ENCODE measurements at places on chromosomes 2 and 18.

DNA sequence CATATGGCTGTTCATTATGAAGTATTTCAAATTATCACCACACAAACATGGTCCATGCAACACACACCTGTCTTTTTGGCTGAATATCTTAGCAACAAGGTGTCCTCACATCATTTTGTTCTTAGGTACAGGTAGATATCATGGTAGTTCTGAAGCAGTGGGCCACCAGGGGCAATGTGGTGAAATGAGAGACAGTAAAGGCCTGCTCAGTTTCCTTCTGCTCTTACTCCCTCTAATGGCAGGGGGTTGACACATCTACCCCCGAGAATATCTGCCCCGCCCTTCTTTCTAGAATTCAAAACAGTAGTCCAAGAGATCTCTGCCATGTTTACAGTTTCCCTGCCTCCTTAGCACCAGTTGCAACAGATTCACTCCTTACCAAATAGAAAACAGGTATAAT lies 147.0 kb upstream of the KLHL14 start:
- DNase-seq, result peak; percentile 7

DNA sequence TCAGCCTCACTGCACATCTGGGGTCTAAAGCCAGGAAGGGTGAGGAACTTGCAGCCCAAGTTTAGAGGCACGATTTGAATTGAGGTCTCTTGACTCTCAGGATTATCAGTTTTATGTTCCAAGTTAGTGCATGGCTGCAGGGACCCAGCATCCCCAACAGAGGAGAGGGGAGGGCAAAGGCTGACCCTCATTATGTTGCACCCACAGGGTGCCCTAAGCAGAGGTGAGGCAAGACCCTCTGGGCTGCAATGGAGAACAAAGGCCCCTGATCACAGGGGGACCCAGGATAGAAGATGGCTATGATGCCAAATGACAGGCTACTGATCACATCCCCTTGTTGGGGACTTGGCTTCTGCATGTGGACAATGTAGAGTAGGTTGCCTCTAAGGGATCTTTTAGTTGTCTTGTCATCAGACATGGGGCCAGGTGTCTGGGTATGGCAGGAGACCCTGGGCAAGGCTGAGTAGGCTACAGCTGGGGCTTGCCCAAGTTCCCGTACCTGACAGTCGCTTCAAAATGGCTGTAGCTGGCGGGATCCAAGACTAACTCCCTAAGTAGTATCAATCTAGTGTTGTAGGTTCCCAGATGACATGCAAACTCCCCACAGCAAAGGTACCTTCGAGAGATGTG lies 4.5 kb upstream of the GDF7 start:
- no peak for DNase-seq

DNA sequence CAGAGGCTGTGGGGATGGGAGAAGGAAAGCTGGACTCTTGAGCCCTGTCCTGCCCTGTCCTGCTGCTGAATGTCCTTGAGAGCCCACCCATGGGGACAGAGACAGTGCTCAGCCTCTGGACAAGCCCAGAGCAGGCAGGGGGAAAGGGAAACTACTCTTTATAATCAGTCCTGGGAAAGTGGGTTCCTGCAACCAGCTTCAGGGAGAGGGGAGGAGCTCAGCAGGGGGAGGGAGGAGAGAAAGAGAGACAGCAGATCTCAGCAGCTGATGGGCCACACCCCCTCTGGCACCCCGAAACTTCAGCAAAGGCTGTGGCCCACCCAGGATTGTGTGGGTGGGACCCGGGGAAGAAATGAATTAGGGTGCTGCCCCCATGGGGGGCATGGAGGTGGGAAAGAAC lies 11.6 kb downstream of the ECEL1 start:
- no peak for DNase-seq

DNA sequence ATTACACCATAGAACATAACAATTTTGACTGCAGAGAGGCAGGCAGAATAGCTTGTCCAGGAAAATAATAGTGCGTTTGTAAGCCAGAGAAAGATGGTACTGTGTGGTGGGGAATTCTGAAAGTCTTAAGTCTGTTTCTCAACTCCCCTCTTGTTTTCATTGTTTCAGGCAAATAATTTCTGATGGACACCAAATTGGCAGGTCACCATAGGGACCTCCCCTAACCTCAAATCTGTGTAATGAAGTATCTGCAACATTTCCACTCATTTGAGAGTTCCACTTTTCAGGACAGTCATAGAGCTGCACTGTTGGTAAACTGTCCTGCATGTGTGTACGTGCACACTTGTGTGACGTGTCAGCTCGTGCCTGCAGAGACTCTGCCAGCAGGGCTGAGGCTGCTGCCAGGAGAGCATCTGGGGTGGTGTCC lies 195.6 kb downstream of the AGAP1 start:
- no peak for DNase-seq

- no peak for DNase-seq
These were observed 104.5 kb upstream of the CDH2 start for GRCh38 chr18:28281400-28281799.

- no peak for DNase-seq
These were observed 1012.8 kb upstream of the GYPC start for GRCh38 chr2:125643128-125643527.

GRCh38 chr2:157698430-157698829 lies 69.8 kb upstream of the ACVR1C start:
- no peak for DNase-seq

GRCh38 chr18:68840554-68841263 lies 42.8 kb downstream of the CCDC102B start:
- DNase-seq, result no peak

- no peak for DNase-seq
These were observed 55.5 kb downstream of the TBR1 start for GRCh38 chr2:161471631-161472030.

DNA sequence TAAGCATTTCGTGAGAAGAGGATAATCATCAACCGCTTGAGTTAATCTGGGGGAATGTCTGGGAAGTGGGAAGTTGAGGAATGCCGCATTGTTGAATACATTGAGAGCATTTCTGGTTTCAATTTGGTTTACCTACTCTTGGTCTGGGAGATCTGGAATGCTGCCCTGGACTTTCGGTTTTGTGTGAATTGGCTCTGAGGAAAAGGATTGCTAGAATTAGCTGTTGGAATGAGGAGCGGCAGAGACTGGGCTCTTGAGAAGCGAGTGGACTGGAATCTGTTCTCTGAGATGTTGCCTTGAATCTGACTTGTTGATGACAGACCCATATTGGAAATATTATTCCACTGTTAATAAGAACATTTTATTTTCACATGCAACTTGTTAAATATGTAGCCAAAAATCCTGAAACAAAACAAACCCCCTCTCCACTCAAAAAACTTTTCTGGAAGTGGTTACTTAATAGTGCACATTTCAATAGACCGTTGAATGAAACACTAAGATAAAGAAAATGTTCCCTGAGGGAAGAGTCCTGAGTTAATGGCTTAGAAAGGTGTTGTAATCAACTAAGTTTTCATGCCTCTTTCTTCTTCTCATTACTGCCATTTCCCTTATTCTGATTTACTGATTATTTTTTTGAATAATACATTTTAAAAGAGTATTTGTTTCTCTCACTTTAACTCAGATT lies 50.8 kb downstream of the PTPRM start:
- no peak for DNase-seq

DNA sequence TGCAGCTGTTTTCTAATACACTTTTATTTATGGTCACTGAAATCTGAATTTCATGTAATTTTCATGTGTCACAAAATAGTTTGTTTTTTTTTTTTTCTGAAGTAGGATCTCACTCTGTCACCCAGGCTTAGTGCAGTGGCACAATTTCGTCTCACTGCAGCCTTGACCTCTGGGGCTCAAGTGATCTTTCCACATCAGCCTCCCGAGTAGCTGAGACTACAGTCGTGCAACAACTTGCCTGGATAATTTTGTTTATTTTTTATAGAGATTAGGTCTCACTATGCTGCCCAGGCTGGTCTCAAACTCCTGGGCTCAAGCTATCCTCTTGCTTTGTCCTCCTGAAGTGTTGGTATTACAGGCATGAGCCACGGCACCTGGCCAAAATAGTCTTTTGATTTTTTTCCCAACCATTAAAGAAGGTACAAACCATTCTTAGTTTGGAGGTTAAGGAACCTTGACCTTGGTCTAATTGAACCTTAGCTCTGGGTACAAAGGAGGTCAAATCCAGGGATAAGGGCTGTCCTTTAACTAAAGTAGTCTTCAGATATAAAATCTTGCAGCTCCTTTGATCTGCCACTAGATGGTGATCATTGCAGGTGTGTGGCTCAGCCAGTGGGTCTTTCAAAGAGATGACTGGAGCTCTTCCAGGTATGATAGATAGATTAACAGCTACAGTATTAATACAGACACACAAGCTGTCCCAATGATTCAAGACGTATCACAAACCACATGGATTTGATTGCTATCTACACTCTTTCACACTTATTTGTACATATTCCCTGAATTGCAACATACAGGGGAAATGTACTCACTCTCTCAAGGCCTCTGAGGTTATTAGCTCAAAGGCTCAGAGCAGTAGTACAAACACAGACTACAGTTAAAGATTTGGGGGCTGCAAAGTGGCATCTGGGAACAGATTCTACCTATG lies 4.7 kb upstream of the KRCC1 start:
- peak; percentile 58 for DNase-seq

DNA sequence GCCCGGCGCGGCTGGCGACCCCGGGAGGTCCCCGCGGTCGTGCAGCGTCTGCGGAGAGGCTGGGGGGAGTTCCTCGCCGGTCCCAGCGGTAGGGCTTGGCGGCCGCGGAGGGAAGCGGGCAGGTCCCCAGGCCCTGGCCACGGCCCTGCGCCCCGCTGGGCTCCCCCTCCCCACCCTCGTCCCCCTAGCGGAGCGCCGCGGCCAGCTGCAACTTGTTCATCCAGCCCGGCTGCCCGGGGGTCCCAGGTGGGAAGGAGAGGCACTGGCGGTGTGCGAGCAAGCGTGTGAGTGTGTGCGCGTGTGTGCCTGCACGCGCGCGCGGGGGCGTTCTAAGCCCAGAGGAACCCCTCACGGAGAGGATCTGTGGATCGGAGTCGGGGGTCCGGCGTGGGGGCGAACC lies 1.3 kb downstream of the PTPRM start:
- DNase-seq, result no peak

DNA sequence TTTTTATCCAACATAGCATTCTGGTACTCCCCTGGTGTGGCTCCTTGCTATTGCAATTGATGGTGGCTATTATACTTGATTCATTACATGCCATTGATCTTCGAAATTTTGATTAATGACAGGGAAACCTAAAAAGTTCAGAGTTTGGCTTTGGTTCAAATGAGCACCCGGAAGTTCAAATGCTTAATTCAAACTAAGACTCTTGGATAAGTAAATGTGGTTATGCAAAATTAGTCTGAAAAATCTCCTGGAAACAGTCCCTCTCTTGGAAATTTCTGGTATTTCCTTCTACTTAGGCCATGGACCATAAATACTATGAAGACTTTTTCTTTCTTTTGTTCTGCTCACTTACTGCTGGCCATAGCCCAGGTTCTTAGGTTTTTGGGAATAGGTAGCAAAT lies 65.3 kb upstream of the SMIM21 start:
- no peak for DNase-seq

DNA sequence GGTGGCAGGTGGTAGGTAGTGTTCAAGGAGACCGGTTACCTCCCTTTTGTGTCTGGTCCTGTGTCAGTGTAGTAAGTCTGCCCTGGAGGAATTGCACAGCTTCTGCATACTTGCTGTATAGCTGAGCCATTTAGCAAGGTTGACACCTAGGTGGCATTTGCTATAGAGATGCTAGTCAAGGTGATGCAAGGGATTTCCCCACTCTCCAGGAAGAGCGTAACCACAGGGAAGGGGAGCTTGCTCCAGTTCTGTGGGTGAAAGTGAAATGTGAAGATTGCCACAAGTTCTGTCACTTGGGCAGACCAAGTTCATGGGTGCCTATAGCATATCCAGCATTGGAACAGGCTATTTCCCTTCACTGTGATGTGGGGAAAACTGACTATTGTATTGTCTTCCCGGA lies 28.1 kb downstream of the NAT8 start:
- no peak for DNase-seq

- no peak for DNase-seq
These were observed 194.8 kb downstream of the CD226 start for GRCh38 chr18:69752737-69753380.

DNA sequence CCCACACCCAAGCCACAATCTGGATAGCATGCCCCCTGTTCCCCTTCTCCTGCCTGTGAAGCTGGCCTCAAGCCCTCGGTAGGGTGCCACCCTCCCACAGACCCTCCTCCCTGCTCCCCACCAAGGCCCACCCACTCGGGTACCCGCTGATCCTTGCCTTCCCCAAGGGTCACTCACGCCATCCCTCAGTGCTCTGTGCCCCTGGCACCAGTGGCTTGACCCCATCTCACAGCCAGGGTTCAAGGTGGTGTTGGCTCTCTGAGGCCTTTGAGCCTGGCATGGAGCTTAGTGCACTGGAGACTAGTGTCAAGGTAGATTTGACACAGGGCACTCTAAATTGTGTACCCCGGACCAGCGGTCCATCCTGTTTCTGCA lies 11.9 kb downstream of the ADRA2B start:
- no peak for DNase-seq

GRCh38 chr18:9117980-9118841 lies 15.7 kb downstream of the NDUFV2 start:
- no peak for DNase-seq

- DNase-seq, result no peak
These were observed 14.4 kb upstream of the VRK2 start for GRCh38 chr2:58032016-58032763.

DNA sequence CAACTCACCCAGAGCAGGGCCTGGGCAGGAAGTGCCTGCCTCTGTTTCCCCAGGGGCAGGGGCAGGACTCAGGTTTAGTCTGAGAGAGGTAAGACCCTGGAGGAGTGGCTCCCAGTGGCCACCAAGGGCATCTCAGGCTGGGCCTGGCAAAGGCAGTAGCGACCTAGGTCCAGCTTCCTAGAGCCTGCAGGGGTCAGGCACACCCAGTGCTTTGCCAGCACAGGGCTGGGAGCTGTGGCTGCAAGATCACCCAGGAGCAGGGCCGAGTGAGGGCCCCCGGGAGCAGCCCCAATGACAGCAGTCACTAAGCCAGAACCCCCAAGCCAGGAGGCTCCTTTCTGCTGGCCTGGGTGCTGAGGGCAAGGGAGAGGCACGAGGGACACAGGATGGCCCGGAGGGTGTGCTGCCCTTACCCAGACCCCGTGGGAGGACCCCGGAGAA lies 8.8 kb upstream of the DUSP2 start:
- DNase-seq, result no peak

- DNase-seq, result no peak
These were observed 338.8 kb downstream of the SETBP1 start for GRCh38 chr18:45019469-45019868.

GRCh38 chr18:49701190-49701589 lies 112.1 kb downstream of the ACAA2 start:
- no peak for DNase-seq

- DNase-seq, result no peak
These were observed 72.7 kb upstream of the MGAT4A start for GRCh38 chr2:98803405-98804264.

DNA sequence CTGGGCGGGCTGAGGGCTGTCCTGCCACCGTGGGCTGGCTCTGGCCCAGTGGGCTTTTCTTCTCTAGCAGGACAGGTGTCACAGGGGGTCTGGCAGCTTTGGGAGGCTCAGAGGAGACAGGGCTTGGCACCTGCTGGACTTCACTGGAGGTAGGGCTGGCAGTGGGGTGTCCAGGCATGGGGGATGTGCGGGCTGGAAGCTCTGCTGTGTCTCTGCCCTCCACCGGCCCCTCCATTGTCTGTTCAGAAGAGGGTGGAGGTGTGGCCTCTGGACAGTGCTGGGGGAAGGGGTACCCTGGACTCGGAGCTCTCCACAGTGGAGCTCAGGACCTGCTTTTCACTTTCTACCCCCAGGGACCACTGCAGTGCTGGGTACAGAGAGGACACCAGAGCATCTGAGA lies 9.2 kb downstream of the PTPRN start:
- no peak for DNase-seq

GRCh38 chr2:83850071-83850725 lies 608.9 kb downstream of the SUCLG1 start:
- no peak for DNase-seq

Measured in CD4-positive, CD25-positive, alpha-beta regulatory T cell (primary cell).